Urinary bladder (tissue), 4 donors: ENCODE measurements at places on chromosomes 13 and 19. TPM values are rescaled to one million over a fixed set of nuclear protein-coding genes. Genes with fewer than 3 reads are reported as not detected.

The CEACAM3 gene
- not detected for total RNA-seq

The RAB3A gene
- 4.7 TPM for total RNA-seq

DNA sequence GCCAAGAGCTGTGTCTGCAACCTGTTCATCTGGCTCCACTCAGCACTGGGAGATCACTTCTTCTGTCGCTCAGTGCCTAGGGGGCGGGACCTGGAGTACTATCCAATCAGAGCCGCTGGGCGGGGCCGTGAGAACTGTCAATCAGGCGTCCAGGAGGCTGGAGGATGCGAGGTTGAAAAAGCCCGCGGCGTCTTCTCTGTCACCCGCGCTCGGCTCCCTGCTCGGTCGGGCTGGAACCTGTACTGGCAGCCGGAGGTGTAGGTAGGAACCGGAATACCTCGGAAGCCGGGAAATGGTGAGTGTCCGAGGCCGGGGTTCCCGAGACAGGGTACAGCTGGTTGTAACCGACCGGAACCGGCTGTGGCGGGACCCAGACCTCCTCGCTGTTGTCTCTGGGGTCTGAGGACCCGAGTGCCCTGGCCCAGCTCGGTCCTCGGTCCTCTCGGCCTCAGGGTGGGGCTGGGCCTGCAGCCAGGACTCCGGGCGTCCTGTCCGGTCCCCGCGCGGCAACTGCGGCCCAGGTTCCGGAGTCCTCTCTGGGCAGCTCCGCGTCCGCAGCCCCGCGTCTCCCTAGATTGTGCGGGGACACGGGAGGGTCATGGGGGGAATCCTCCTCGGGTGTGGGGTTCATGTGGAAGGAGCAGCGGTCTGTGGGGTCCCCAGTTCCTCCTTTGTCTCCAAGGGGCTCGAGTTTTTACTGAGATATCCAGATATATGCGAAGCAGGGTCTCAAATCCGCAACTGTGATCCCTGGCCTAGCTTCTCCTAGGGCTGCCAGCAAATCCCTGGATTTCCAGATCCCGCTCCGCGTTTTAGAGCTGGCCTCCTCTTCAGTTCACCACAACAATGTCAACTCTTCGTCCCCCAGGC, 42.6 kb downstream of the ZNF627 start:
- peak; percentile 92 for DNase-seq

DNA sequence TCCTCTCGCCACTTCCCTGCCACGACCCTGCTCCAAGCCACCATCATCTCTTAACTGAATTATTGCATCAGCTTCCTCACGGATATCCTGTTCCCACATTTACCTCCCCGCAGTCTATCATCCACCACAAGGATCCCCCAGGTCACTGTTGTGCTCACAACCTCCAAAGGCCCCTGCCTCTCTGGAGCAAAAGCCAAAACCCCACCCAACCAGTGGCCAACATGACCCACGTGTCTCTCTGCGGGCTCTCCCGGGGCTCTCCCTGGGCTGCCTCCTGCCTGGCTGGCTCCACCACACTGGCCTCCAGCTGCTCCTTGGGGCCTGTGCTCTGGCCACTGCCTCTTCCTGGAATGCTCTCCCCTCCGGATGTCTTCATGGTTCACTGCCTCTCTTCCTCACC, 809.3 kb downstream of the UQCRFS1 start:
- DNase-seq: no peak

DNA sequence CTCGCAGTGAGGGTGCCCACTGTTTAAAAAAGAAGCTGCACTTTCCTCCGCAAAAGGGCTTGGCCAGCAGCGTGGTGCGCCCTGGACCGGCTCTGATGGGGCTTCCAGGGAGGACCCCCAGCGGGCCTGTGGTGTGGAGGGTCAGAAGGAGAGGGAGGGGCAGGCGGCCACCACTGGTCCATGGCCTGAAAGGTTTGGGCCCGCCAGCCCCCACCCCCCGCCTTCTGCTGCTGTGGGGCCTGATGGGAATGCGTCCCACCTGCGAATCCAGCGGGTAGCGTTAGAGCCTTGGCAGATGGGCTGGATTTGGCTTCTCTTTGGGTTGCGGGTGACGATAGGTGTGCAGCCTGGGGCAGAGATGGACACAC, 34.7 kb downstream of the TMEM255B start:
- DNase-seq: no peak

DNA sequence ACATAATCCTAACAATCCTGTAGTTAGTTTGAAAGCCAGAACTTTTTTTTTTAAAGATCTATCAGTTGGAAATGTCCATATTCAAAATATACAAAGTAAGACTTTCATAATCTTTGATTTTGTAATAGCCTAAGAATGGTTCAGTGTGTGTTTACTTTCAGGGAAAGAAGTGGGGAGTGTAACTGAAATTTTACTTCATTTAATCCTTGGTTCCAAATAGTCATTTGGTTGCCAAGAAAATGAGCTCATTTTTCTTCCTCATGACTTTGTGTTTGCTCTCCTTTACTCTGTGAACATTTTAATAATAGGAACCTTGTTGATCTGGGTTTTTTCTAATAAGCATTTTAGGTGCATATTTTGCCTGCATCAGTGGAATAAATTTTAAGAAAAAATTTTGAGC, 278.8 kb downstream of the SLITRK6 start:
- no peak for DNase-seq

GRCh38 chr13:108387156-108387555, 117.6 kb downstream of the TNFSF13B start:
- no peak for DNase-seq
